ENCODE measurements at places on chromosomes 1 and 21. TPM values are rescaled to one million over a fixed set of nuclear protein-coding genes. Genes with fewer than 3 reads are reported as not detected.
A peak's percentile ranks its signal among the peaks of the same experiment; 100 is the strongest.

DNA sequence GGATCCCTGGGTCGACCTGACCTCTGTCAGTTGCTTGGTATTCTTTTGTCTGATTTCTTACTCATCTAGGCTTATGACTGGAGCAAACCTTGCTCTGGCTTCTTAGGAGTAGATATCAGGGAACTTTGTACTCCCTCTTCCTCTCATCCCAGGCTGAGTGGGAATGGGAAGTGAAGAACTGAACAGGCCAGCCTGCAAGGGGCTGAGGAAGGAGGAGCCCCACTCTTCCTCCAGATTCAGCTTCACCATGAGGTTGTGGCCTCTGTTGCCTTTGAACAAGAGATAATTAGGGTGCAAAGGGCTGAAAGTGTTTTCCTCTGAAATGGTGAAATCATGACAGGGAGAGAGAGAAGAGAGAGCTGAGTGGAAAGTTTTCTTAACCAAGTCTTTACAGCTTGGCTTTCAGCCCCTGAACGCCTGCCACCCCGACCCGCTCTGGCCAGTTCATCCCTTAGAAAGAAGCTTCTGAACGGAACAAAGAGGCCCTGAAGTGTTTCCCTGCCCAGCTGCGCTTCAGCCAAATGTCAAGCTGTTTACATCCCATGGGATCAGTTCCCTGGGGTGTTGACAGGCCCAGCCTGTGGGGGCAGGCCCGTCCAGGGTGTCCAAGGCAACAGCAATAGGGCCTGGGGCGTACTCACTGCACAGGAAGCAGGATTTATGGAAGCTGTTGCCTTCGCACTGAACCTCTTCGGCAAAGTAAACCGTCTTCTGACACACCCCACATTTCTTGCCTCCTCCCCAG is 11.2 kb downstream of the CSRP1 start:
- no peaks in the 10 kb centered on the region for H3K27me3 ChIP-seq
- no peaks in the 10 kb centered on the region for H3K36me3 ChIP-seq
- H3K4me1 ChIP-seq = peaks cover 26% of the 10 kb centered on the region

SPATA45 gene
- total RNA-seq = not detected

GRCh38 chr1:112713466-112714312 is 1.4 kb downstream of the PPM1J start:
- peak overlapping the region; percentile 80 for H3K27ac ChIP-seq
- H3K4me1 ChIP-seq = peaks cover 18% of the 10 kb centered on the region

DNA sequence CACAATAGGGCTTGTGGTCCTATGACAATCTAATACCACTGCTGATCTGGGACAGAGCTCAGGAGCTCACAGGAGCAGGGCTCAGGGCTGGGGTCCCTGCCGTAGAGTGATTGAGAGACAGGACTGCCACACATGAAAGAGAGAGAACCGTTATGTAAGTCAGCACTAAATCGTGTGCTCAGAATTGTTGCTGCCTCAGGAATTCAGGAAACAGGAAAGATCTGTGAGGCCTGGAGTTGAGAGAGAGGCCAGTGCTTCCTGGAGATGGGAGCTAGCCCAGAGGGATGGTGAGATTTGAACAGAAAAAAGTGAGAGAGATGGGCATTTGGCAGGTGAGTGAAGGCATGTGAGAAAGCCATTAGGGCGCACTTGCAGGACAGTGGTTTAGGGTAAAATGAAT is 17.5 kb upstream of the ACBD6 start:
- H3K27me3 ChIP-seq = no peaks in the 10 kb centered on the region
- H3K4me1 ChIP-seq = peaks cover 21% of the 10 kb centered on the region
- no peak overlapping the region for H3K27ac ChIP-seq
- H3K36me3 ChIP-seq = no peaks in the 10 kb centered on the region
- no peak overlapping the region for H3K4me3 ChIP-seq
- DNase-seq = no peak

NHLH1 gene
- 0.13 TPM for total RNA-seq

DNA sequence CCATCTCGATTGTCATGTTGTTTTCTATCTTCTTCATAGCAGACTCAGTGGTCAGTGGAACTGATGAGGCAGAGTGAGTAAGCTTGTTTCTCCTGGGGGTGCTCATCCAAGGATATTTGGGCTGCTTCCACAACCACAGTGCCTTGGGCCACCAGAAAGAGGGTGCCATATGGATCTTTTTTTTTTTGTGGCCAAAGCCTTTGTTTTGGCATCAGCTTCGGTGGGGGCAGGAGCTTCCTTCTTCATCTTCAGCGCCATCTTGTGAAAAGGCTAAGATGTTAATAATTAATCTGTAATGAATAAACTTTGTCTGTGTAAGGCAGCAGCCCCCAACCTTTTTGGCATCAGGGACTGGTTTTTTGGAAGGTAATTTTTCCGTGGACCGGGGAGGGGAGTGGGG is 6.6 kb upstream of the PLPP3 start:
- no peaks in the 10 kb centered on the region for H3K36me3 ChIP-seq
- H3K4me1 ChIP-seq = peaks cover 3% of the 10 kb centered on the region
- no peak overlapping the region for H3K27ac ChIP-seq
- H3K27me3 ChIP-seq = no peaks in the 10 kb centered on the region
- no peak for DNase-seq

RGSL1 gene
- not detected for total RNA-seq

CD5L gene
- not detected for total RNA-seq

DNA sequence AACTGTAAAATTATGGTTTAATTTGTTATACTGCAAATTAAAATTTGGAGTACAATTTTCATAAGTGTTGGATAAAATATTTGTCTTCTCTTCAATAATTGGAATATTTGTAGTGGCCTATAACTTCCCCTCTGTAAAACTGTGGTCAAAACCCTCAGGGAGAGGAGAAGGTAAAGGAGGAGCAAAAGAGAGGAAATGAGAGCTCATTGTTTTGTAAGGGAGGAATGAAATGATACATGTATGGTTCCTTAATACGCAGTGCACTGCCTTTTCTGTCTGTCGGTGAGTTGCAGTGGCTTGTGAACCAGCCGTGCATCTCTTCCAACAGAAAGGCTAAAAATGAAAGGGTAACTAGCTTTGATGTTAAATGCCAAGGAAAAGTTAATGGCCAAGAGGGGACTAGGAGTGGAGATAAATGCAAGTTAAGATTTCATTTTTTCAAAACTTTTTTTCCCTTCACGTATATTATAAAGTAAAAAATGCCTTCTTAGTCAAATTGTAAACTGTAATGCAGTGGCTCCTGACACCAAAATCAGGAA is 26.4 kb downstream of the LRRC8D start:
- H3K4me1 ChIP-seq = peaks cover 11% of the 10 kb centered on the region
- H3K36me3 ChIP-seq = peaks cover 4% of the 10 kb centered on the region
- H3K27ac ChIP-seq = no peak overlapping the region
- no peak for DNase-seq
- no peaks in the 10 kb centered on the region for H3K27me3 ChIP-seq

- no peak overlapping the region for H3K27ac ChIP-seq
- H3K4me3 ChIP-seq = no peak overlapping the region
- DNase-seq = no peak
- H3K36me3 ChIP-seq = no peaks in the 10 kb centered on the region
These were observed 158.4 kb downstream of the GDAP2 start for GRCh38 chr1:117770981-117771531.

- no peak overlapping the region for H3K27ac ChIP-seq
- peaks cover 6% of the 10 kb centered on the region for H3K27me3 ChIP-seq
- H3K4me1 ChIP-seq = no peaks in the 10 kb centered on the region
- no peak overlapping the region for H3K4me3 ChIP-seq
- DNase-seq = no peak
- no peaks in the 10 kb centered on the region for H3K36me3 ChIP-seq
These were observed 23.5 kb upstream of the PEX10 start for GRCh38 chr1:2435746-2436355.

MCOLN3 gene
- 0.62 TPM for total RNA-seq

GRCh38 chr21:20802201-20802600 is 196.0 kb upstream of the NCAM2 start:
- no peak overlapping the region for H3K27ac ChIP-seq
- H3K27me3 ChIP-seq = no peaks in the 10 kb centered on the region
- no peak overlapping the region for H3K4me3 ChIP-seq

- DNase-seq = no peak
- H3K27ac ChIP-seq = no peak overlapping the region
- H3K4me1 ChIP-seq = no peaks in the 10 kb centered on the region
- H3K27me3 ChIP-seq = no peaks in the 10 kb centered on the region
- no peak overlapping the region for H3K4me3 ChIP-seq
These were observed 97.8 kb downstream of the DUSP10 start for GRCh38 chr1:221644145-221644448.

All from psoas muscle (tissue), 8 donors.